ENCODE measurements at places on chromosomes 6 and 20.

GRCh38 chr6:112284603-112285002, 30.2 kb upstream of the LAMA4 start:
- no peak for DNase-seq

DNA sequence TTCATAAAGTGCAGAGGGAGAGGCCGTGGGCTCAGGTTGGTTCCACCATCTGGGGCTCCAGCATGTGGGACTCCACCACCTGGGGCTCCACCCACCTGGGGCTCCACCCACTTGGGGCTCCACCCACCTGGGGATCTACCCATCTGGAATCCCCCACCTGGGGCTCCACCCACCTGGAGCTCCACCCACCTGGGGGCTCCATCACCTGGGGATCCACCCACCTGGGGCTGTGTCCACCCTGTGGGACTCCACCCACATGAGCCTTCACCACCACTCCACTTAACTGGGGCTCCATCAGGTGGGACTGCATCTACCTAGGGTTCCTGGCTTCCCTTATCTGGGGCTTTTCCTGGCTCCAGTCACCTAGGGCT, 226.0 kb upstream of the CDYL start:
- no peak for DNase-seq

DNA sequence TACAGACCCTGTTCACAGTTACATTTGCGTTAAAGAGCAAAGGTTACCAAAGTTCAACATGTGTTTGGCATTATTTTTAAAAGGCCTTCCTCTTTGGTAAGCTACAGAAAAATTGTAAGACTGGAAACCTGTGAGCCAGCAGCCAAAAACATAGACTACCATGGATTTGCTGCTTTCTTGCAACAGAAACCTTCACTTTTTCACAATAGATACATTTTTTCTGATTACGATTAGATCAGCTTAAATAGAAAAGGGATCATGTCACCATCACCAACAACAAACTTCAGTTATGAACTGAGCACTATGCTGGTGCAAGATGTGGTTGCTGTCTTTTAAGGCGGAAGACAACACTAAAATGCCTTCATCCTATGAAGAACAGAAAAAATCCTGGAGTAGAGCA, 112.3 kb upstream of the MARCKS start:
- no peak for DNase-seq

DNA sequence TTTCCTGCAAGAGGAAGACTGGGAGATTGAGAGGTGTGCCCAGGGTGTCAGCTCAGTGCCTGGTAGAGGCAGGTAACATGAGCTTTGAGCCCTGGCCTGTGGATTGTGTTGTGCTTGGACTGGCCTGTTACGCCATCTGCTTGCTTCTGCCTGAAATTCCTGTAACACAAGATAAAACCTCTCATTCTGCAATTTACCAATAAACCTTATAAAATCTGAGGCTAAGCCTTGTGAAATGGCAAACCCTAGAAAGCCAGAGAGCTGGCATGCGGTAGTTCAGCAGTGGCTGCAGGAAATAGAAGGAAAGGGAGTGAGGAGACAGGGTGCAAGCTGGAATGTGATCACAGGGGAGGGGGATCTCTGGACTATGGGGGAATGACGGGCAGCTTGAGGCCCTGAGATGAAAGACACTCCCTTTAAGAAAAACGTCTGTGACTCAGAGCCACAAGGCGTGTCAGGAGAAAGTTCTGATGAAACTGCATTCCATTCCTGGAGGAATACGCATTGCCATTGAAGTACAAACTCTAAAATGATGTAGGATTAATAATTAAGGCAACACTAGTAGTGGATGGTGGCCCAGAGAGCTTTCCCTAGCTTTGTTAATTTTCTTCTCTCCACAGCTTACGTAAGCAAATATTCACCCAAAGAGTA, 26.3 kb upstream of the TFAP2A start:
- peak; percentile 99 for DNase-seq

GRCh38 chr20:13545790-13546189, 92.9 kb downstream of the TASP1 start:
- DNase-seq = no peak

- no peak for DNase-seq
Observed at GRCh38 chr6:110034667-110035036, 56.5 kb downstream of the GPR6 start.

DNA sequence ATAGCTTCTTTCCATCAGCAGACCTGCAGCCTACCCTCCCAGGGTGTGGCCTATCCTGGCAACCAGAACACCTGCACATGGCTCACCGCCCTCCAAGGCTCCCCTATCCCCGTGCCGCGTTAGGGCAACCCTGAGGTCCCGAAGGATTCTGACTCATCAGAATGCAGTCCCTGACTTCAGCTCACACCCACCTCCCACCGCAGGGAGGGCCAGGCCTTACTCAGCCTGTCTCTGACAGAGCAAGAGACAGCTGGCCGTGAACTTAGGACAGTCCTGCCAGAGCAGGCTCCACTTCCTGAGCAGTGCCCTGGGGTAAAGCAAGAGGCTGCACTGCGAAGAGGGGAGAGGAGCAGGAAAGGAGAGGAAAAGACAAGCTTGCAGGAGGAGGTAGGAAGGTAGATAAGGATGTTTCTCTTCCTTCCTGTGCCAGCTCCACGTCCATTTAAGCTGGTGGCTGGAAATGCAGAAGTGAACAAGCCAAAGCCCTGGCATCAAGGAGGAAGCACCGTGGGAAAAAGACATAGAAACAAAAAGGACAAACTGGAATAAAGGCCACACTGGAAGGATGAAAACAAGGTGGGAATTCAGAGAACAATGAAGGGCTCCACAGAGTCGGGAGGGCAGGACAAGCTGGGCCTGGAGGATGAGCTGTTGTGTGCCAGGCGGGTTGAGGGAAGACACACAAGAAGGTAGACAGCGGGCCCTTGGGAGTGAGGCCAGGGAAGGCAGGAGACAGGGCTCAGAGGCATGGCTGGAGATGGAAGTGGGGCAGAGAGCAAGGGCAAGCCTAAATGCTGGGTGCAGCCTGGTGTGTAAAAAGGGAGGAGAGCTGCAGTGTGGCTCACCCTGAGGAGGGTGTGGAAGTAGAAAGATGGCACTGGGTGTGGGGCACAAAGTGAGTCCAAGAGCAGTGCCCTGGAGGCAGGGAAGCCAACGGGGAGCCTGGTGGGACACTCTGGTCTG, 102.7 kb downstream of the SLC23A2 start:
- DNase-seq = peak; percentile 96

DNA sequence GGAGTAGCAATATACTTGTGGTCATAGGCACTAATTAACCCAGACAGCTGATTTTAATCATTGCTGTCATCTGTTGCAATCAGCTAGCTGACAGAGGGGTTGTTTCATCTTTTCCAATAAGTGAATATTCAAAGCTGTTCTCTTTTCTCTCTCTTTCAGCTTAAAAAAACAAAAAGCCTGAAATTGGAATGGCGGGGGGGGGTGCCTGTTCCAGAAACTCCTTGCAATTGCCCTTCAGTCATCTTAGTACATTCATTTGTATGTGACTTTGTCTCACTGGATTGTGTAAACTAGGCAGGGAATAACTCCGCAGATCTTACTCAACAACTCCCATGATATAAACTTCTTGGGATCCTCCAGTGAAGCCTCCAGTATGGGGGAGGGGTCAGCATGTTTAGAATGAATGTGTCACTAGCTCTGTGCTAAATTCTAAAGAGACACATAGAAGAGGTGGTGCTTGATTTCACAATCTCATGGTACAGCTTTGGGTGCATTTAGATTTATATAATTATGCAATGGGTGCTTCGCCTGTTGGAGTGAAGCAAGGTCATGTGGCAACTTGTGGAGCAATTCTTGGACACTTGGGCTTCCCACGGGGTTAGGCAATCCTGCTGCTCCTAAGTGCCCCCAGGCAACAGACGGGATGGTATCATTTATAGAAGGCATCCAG, 40.1 kb downstream of the SLC24A3 start:
- peak; percentile 66 for DNase-seq
